ENCODE measurements at places on chromosomes 1 and 21. TPM values are rescaled to one million over a fixed set of nuclear protein-coding genes. Genes with fewer than 3 reads are reported as not detected.

GRCh38 chr1:206048582-206048981, 4.4 kb upstream of the RHEX start:
- DNase-seq, result no peak

GRCh38 chr21:45640888-45641479, 2.5 kb upstream of the PCBP3 start:
- DNase-seq, result no peak

GRCh38 chr1:212401042-212401441, 13.6 kb downstream of the PACC1 start:
- no peak for DNase-seq

DNA sequence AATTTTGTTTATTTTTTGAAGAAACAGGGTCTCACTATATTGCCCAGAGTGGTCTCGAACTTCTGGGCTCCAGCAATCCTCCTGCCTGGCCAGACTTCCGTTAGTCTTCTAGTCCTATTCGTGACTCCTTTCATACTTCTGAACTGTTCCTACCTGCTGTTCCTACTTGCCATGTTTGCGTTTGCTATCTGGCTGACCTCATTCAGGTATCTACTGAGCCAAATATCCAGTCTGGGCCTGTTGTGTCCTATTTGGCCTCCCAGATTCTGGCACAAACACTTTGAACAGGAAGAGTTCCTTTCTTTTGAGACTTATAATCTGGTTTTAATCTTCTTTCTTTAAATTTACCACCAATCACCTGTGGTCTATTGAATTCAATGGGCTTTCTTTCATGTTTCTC, 6.9 kb upstream of the NR1I3 start:
- no peak for DNase-seq

GRCh38 chr1:68706639-68707317, 209.9 kb upstream of the DEPDC1 start:
- DNase-seq, result no peak

GRCh38 chr1:59427155-59427554, 130.3 kb downstream of the FGGY start:
- no peak for DNase-seq

DNA sequence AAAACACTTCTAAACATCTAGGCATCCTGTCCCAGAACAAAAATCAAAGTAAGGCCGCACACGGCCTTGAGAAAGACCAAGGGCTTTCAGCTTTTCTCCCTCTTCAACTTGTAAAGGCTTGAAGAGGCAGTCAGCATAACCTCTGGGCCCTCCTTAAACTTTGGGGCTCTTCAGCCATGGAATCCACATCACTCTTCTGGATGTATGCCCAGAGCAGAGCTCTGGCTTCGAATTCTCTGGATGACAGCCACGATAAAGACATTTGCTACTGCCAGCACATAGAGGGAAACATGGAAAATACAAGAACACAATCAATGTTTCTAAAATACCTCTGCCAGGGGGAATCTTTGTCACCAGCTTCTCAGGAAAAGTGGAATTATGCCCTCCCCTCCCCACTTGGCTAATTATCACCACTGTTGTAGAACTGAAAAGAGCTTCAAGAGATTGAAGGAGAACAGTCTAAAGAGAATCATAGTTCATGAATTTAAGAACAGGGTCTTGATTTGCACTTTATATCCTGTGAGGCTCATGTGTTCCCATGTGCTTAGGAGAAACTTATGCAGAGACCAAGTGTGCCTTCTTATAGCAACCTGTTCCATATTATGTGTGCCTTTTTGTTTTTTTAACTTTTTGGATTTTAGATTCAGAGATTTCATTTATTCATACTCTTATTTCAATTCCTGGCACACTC, 39.0 kb upstream of the DPT start:
- peak; percentile 62 for DNase-seq

Gene NBPF20
- 0.52 TPM for total RNA-seq

Gene GPR153
- total RNA-seq, result 5.0 TPM
